ENCODE measurements at places on chromosomes 13 and 19.

DNA sequence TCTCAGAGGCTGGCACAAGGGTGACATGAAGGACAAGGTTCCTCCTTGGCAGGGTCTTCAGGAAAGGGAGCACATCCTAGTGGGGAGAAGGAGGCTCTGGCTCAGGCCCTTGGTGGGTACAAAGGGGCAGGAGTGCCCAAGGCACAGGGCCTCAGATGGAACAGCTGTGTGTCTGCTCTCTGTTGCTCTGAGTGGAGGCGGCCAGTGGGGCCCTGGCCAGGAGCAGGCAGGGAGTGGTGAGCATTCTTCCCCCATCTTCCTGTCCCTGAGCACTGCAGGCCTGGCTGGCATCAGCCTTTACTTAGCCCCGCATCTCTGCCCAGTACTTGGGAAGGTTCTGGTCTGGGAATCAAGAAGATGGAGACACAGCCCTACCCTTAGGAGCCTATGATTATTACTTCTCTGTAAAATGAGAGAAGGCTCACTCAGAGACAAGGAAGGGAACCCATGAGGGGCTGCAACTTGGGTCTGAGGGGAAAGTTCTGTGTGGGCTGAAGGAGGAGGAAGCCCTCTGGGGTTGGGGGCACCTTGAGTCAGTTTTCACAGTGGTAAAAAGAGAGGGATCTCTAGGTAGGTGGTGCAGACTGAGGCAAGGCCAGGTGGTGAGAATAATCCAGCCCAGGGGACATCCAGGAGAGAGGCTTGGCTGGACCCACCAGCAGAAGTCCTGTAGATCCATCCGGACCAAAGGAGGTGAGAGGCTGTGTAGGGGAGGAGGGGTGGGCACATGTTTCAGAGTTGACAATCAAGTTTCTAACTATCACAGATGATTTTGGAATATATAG, 173.5 kb downstream of the TSHZ3 start:
- DNase-seq: no peak

GRCh38 chr19:33125929-33126388, 6.0 kb upstream of the WDR88 start:
- no peak for DNase-seq

DNA sequence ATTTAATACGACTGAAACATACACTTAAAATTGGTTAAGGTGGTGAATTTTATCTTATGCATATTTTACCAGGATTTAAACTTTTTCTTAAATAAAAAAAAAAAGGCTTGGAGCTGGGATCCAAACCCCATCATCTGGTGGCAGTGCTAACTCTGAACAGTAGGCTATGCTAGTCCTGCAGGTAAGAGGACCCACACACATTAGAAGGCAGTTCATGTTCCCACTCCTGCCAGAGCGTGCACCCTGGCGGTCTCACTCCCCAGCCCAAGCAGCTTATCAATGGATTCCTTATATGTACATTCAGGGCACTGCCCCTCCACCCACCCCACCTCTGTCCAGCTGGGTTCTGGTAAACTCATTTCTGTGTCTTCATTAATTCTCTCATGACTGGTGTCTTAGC, 31.3 kb upstream of the CEBPA start:
- DNase-seq: no peak

DNA sequence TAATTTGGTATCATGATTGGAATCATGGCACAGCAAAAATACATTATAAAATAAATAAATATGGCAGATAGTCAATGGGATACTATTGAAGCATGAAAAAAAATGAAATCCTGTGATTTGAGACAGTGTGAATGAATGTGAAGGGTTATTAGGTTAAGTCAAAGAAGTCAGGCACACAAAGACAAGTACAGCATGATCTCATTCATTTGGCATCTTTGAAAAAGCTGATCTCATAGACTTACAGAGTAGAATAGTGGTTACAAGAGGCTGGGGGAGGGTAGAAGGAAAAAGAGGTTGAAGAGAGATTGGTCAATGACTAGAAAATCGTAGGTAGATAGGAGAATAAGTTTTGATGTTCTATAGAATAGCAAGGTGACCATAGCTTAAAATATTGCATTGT, 295.1 kb upstream of the SLITRK5 start:
- DNase-seq: no peak

GRCh38 chr13:32277839-32278238, 37.3 kb downstream of the ZAR1L start:
- DNase-seq: no peak

- DNase-seq: no peak
Measured at GRCh38 chr19:18306888-18307260, 16.0 kb downstream of the LSM4 start.

- no peak for DNase-seq
Measured at GRCh38 chr19:16824658-16825311, 4.4 kb upstream of the SIN3B start.

DNA sequence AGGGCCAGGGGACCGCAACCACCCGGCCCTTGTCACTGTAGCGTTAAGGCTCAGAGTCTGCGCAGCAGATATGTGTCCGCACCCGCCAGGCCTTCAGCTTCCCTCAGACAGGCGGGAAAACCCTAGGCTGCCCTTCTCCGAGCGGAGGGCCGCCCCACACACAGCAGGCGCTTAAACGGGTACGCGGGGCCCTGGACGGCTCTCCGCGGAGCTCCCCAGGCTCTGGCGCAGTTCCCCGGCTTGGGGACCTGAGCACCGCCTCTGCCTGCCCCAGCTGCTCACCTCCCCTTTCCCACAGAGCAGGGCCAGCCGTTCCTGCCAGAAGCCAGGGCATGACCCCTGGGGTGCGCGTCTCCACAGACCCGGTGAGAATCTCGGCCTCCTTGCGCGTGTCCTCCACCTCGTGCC, 593 bp downstream of the ZNF135 start:
- DNase-seq: no peak

GRCh38 chr13:21759911-21760310, 89.0 kb downstream of the FGF9 start:
- no peak for DNase-seq

GRCh38 chr19:37907735-37908455, 887 bp downstream of the SIPA1L3 start:
- DNase-seq: no peak

GRCh38 chr19:29576761-29577648, 29.1 kb upstream of the POP4 start:
- DNase-seq: no peak

DNA sequence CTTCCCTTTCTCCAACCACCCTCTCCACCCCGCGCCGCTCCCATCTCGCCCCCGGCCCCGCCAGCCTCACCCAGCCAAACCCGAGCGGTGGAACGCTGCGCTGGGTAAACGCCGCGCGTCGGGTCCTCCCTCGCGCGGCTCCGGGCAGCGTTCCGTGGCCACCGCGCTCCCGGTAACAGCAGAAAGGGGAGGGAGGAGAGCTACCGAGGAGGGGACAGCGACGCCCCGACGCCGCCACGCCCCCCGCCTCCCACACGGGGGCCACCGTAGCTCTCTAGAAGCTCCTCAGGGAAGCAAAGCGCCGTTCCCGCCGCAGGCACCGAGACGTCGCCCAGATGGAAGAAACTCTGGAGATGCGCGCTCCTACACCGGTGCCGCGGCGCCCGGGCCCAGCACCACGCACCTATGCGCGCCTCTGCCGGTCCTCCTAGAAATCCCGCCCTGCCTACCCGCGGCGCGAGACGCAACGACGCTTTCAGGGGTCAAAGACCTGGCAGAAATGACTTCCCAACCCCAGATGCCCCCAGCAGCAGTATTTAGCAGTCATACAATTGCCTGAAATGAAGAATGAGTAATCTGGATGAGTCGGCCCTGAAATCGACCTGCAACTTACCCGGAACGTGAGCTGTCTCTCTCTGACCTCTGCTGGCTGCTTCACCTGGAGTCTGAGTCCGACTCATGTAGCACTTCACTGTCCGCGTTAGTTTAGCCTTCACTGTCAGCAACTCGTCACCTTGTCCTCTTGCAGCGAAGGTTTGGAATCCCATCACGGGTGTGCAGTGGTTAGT, at the start of gene RUBCNL:
Gene RUBCNL (minus strand): TSS at position 189 of the 788 bp plus-strand sequence. CDS start 14,777 bp downstream, outside the sequence.
- no peak for DNase-seq

DNA sequence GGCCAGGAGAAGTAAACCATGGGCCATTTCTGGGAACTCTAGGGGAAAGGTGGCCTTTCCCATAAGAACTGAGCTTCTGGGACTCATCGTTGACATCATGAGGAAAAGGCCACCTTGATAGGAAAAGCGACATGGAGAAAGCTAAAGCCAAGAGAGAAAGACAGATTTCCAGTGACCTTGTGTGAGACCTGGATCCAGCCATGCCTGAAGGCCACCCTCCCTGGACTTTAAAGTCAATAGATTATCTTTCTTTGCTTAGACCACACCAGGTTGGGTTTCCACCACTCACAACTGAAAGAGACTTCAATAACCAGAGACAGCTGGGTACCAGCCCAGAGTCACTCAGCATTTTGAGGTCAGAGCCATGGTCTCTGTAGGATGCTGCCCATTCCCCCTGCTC, 3.5 kb downstream of the CYP4F2 start:
- DNase-seq: no peak

- no peak for DNase-seq
Measured at GRCh38 chr13:97012251-97013048, 18.2 kb upstream of the OXGR1 start.

DNA sequence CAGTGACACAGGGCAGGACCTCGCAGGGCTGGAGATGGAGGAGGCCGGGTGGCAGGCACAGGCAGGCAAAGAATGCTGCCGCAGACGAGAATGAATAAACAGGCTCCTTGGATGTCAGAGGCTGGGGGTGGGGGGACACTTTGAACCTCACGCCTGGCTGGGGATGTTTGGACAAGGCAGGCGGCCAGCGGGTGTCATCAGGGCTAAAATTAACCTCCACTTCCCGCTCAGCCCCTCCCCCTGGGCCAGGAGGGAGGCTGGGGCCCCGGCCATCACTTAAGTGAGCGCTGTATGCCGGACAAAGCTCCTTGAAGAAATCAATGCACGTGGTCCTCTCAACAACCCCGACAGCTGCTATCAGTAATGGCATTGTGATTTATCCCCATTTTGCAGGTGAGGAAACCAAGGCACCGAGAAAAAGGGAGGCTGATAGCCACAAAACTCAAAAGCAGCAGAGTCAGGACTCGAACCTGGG, 10.3 kb upstream of the FUT5 start:
- DNase-seq: no peak

GRCh38 chr13:78103936-78104335, 185.3 kb upstream of the EDNRB start:
- DNase-seq: no peak

GRCh38 chr13:44331912-44332851, 41.4 kb upstream of the SERP2 start:
- DNase-seq: no peak

DNA sequence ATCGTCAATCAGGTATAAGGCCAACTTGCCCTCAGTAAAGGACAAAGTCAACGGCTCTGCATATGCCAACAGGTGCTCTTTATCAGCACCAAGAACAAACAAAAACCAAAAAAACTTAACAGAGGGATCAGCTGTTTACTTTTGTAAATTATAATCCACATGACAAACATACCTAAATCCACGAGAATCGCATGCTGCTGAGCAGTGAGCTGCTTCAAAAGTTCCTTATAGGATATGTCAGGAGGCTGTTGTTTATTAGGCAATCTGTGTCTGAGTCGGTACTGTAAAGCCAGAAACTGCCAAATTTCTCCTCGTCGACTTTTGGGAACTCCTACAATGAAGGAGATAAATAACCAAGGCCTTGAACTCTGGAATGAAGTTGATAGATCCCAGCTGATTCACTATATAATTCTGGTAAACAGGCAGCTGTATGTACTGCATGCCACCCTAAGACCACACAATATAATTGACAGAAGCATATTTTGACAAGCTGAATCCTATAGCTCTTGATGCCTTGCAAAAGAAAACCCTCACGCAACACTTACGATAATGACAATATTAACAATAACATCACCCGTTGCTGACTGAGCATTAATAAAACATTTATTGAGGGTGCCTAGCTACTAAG, 179.8 kb downstream of the TBC1D4 start:
- DNase-seq: no peak

DNA sequence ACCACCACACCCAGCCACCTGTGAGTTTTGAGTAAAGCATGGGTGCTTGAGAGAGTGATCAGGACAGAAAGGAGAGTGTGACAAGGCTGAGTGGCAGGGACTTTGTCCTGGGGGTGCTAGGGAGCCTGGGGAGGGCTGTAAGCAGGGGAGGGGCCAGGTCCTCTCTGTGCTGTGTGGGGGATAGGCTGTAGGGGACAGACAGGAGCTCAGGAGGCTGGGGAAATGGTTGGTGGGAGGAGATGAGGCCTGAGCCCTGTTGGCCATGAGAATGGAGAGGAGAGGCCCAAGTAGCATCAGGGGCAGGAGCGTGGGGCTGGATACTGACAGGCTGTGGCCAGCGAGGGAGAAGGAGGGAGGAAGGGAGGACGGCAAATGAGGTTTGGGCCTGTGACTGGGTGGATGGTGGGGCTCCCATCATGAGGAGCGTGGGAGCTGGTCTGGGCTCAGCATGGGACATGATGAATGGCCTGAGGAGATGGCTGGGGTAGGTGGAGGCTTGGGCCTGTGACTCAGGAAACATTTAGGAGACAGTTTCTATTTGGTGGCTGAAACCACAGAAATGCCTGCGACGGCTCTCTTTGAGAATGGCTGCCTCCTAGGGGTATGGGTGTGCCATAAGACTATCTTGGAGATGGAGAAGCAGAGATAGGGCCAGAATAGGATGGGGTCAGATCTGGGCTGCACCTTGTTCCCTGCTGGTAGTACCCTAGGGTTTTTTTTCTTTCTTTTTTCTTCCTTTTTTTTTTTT, 25.0 kb downstream of the GRIN2D start:
- no peak for DNase-seq

DNA sequence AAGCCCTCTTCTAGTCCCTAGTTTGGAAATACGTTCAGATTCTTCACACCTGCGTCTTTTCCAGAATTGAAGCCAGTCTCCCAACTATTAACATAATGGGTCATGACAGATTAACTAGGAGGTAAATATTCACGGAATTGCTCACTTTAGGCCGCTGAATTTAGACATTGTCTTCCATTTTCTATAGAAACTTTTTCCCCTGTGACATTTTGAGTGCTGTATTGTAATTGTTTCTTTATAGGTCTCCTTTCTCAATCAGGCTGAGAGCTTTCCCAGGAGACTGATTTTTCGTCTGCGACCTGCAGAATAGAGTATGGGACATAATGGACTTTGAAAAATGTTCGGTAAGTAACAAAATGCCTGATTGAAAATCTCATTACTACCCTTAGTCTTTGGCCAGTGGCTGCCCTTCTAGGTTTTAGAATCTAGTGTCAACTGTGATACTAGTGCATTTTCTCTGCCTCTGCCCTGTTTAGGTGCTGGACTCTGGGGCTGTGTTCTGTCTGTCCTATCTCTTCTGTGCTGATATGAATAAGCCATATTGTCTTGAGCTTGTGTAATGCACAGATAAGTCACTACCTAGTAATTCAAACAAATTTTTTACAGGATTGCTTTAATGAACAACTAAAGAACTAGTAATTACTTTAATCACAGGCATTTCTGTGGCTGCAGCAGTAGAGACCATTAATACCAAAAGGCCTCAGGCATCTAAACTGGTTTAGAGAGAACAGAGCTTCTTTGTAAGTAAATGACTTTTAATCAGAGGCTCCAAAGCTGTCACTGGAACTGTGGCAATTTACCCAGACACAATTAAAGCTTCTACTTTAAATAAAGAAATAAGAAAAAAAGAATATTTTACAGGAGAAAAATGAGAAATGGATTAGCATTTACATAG, 122.4 kb upstream of the FREM2 start:
- DNase-seq: no peak
